HT1080 (cell line): ENCODE measurements at places on chromosomes 3 and 15.

DNA sequence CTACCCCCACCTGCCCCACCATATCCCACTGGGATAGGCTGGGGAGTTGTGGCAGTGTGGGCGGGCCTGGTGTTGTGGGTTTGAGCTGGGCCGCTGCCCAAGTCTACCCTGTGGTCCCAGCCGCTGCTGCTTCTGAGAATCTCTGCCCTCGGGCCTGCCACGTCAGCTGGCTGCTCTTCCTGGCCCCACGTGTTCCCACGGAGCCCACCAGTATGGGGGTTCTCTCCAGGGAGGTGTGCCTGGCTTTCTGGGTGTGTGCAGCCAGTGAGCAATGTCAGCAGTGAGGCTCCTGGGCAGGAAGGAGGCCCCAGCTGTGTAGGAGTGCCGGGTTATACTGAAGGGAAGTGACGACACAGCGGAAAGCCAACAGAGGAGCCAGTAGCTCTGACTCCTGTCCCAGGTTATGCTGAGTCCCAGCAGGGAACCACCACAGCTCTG, 10.5 kb downstream of the GNAI2 start:
- DNase-seq, result peak; percentile 99

DNA sequence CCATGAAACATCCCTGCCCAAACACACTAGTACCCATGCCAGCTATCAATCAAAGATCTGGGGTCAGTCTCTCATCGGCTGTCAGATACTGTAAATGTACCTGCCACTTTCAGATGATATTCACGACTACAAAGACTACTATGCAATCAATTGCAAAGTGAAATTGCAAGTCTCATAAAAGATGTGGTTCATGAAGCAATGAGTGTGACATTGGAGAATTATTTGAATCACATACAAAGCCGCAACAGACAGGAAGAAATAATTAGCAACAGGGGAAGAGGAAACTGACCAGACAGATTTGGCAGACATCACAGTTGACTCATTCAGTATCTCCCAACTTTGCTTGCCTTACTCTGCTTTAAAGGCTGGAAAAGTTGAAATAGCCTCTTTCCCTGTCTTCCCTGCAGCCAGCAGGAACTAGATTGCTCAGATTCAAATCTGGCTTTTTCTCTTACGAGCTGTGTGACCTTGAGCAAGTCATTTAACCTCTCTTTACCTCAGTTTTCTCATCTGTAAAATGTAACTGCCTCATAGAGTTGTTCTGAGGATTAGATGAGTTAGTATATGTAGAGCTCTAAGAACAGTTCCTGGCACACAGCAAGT, 95.7 kb upstream of the C3orf80 start:
- DNase-seq, result peak; percentile 100

DNA sequence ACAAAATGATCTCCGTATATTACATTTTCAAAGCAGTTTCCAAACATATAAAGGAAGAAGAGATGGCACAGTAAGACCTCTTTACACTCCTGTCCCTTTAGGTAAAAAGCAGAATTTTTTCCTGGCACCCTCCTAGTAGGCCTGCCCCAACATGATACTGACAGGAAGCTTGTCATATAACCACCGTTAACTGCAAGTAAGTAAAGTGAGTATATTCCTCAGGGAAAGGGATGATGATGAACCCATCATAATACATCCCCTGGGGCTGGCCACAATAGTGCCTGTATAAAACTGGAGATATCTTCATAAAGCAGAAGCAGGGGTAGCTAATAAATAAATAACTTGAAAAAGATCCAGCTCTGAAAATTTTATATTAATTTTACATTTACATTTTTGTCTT, 893.0 kb downstream of the DIPK2A start:
- DNase-seq, result no peak

GRCh38 chr3:94249491-94250079, 186.7 kb downstream of the NSUN3 start:
- DNase-seq, result peak; percentile 52

GRCh38 chr3:108159865-108160264, 62.4 kb downstream of the IFT57 start:
- DNase-seq, result peak; percentile 82

GRCh38 chr3:114363554-114364202, 69.8 kb downstream of the TIGIT start:
- peak; percentile 54 for DNase-seq

DNA sequence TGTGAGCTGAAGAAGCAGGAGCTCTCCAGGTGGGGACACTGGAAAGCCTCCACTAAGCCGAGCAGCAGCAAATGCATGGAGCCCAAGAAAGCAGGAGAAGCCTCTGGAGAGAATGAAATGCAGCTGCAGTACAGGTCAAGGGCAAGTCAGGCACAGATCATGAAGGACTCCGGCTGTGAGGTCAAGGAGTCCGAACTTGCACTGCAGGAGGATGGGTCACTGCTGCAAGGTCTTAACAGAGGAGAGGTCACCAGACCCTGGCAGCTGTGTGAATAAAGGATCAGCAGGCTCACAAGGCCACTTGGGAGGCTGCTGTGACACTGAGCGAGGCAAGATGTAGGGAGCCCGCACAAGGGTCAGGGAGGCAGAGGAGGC, 24.7 kb upstream of the SLC41A3 start:
- DNase-seq, result no peak

DNA sequence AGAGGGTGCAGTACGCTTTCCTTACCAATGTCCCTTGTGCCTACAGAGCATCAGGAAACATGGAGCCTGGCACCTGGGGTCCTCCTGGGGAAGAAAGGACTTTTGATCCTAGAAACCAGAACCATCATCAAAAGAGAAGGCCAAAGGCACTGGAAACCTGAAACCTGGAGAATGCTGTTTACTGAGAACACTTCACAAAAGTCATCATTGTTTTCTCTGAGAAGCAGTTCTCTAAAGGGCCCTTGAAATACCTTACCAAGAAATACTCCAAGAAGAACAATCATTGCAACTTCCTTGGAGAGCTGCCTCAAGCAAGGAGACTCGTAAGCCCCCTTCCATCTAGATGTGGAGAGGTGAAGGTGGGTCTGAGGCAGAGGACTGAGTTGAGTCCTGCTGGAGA, 66.0 kb downstream of the TLE3 start:
- DNase-seq, result no peak

DNA sequence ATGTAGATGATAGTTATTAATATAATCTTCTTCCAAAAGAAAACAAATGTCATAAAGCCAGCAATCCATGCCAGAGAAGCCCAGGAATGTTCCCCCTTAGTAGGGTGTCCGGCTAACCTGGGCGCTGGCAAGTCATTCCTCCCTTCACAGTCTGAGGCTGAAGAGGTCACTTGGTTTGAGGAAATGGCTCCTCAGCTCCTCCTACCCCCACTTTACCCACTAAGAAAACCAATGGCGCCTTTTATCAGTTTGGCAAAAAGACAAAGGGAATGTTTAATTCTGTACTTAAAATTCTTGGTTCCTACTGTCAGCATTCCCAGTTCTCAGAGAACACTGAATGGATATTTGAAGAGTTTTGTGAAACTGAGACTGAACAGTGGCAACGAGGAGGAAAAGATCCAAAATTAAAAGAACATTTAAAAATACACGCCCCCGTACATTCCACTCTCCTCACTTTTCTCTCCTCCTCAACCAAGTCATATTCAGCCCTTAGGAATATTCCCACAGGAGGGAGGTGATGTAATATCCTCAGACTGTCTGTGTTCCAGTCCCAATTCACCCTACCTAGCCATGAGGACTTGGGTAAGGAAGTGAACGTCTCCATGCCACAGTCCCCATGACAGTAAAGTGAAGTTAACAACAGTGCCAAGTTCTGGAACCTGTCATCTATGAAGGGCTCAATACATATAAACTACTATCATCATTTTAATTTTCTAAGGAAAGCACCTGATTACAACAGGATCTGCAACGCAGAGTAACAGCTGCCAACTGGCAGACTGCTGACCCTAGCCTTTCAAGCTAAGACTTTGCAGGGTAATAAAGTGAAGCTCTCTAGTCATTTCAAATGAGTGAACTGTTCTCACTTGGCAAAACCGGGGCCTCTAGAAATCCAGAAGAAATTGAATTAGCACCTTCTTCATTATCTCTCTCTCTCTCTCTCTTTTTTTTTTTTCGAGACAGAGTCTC, 234.5 kb upstream of the ICE2 start:
- no peak for DNase-seq

DNA sequence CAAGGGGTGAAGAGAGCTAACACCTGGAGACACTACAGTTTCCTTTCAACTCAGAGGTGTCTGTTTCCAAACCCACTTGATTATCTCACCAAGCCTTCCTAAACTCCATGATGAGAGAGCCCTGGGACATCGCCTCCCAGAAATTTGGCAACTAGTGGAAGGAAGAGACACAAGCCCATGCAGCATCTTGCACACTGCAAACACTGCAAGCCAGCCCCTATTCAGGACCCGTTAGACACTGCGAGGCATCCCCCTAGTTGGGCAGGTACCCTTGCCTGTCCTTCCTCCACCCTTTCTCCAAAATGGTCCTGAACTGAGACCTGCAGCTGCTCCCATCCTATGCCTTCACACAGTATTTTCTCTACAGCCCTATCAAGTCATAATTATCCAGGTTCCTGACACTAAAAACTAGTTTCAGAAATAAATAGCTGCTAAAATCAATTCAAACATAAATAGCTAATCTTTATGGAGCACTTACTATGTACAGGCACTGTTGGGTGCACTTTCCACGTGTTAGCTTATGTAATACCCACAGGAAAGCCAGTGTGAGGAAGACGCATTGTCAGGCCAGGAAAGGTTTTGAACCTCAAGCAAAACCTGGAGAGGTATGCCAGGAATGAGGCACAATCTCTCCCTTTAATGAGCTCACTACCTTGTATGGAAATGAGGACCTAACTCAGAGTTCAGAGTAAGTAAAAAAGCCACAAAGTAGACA, 2.8 kb downstream of the MAGI1 start:
- no peak for DNase-seq

DNA sequence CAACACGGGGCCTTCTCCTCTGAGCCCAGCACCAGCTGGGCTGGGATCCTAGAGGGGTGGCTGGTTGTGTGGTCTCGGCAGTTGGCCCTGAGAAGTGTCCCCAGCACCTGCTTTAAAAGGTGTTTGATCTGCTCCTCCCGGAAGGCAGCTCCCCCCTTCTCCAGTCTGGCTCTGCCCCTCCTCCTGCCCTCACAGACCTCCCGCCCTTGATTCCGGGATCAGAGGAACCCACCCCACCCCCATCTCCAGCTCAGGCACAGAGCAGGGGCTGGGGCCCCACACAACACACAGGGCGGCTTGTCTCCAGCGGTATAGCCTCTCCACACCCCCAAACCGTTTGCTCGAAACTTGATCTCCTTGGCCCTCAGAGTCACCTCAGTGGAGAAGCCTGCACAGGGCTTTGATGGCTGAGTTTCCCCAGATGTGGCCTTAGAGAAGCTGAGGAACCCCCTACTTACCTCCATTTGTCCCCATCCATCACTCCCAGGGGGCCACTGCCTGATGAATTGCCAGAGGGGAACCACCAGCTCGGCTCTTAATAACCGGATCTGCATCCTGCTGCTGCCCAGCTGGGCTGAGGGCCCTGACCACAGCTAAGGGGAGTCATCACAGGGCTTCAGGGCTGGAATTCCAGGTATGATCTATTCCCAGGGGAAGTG, 6.4 kb upstream of the STRA6 start:
- peak; percentile 68 for DNase-seq

DNA sequence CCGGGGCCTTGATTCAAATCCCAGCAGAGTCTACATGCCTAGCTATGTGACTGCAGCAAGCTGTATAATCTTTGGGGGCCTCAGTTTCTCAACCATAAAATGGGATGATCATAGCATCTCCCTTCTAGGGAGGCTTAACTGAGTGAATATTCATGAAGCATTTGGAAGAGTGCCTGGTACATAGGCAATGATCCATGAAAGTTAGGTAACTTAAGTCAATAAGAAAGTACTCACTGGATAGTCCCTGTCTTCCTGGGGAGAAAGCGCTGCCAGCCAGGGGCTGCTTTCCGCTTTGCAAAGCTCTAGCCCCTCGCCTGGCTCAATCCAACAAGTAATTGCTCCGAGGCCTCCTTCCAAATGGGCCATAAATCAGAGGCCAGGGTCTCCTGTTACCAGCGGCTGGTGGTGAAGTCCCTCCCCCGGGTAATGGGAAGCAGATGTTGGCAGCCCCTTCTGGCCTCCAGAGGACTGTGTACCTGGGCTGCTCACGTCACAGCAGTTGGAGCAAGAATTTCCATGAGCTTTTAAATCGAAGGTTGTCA, 521.9 kb upstream of the PROK2 start:
- no peak for DNase-seq

DNA sequence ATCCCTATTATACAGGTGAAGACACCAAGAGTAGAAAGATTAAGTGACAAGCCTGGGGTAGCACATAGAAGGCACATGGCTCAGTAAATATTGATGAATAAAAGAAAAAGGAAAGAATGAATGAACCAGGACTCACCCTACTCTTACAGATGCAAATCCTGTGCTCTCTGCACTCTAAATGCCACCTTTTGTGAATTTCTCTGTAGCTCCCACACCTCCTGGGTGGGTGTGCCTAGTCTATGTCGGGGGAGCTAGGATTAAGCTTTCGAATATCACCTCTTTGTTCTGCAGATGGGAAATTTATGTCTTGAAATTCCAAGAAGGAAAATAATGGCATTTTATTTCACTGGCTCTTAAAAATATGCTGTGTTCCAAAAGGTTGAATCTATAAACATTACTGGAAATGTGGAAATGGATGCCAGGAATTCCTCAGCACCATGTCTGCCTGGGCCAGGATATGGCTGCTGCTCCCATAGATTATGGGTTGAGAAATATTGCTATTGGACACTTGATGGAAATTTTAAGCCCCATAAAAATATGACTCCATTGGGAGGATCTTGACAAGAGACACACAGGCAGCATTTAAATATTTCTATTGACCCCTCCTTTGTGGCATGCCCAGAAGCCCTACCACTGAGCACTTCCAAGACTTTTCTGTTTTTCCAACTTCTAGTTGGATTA, 43.3 kb downstream of the CCNB2 start:
- no peak for DNase-seq

- DNase-seq, result no peak
Observed at GRCh38 chr15:64112904-64113303, 17.1 kb downstream of the SNX1 start.

DNA sequence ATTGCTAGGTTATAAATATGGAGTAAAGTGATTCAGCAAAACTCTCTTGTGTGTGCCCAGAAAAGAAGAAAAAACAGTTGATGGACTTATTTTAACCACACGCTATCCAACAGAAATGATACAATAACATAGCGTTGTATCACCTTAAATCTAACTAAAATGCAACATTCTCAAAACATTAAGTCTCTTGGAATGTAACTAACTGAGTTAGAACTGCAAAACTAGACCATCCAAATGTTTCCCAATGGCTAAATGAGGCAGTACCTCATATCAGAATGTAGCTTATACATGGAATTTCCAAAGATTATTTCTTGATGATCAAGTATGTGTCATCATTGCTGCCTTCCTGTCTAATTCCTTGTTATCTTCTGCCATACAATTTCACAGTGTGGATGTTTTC, 187.9 kb downstream of the CNTN3 start:
- peak; percentile 41 for DNase-seq
